Chondrocyte (in vitro differentiated cells): ENCODE measurements at places on chromosomes 12 and 14. TPM values are rescaled to one million over a fixed set of nuclear protein-coding genes. Genes with fewer than 3 reads are reported as not detected.

DNA sequence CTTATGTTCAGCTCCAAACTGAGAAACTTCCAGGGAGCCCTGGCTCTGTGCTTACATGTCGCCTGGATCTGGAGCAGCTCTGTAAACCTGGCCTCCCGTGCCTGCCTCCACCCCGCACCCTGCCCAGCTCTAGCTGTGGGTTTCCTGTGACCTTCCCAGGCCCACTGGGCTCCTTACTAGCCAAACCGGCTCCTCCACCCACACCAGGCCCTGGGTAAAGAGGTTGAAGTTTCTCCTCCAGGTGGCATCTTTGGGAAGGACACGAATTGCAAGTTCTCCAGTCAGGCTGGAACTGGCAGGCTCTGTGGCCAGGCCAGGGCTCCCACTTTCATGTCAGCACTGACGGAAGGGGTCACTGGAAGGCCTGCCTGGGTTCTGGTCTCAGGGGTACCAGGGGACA, 60.9 kb upstream of the ZFP36L1 start:
- H3K4me1 ChIP-seq = peaks cover 9% of the 10 kb centered on the region
- peaks cover 17% of the 10 kb centered on the region for H3K36me3 ChIP-seq
- no peak overlapping the region for H3K27ac ChIP-seq
- no peak overlapping the region for H3K4me3 ChIP-seq
- peak; percentile 69 for DNase-seq
- H3K27me3 ChIP-seq = no peaks in the 10 kb centered on the region

GRCh38 chr14:67425608-67426007, 13.6 kb upstream of the PLEK2 start:
- peaks cover 6% of the 10 kb centered on the region for H3K4me1 ChIP-seq
- no peak overlapping the region for H3K4me3 ChIP-seq
- H3K27ac ChIP-seq = no peak overlapping the region
- H3K36me3 ChIP-seq = no peaks in the 10 kb centered on the region
- no peak for DNase-seq

DNA sequence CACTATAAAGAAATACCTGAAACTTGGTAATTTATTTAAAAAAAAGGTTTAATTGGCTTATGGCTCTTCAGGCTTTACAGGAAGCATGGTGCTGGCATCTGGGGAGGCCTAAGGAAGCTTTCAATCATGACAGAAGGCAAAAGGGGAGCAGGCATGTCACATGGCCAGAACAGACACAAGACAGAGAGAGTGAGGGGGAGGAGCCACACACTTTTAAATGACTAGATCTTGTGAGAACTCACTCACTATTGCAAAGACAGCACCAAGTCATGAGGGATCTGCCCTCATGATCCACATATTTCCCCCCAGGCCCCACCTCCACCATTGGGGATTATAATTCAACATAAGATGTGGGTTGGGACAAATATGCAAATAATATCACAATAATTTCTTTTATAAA, 355.6 kb downstream of the DAD1 start:
- no peaks in the 10 kb centered on the region for H3K27me3 ChIP-seq

- peaks cover 32% of the 10 kb centered on the region for H3K4me1 ChIP-seq
- no peaks in the 10 kb centered on the region for H3K27me3 ChIP-seq
- H3K4me3 ChIP-seq = no peak overlapping the region
- H3K36me3 ChIP-seq = no peaks in the 10 kb centered on the region
These were observed 15.8 kb upstream of the TMTC1 start for GRCh38 chr12:29799591-29799990.

- H3K4me3 ChIP-seq = no peak overlapping the region
- H3K27ac ChIP-seq = no peak overlapping the region
- H3K27me3 ChIP-seq = no peaks in the 10 kb centered on the region
- peak; percentile 43 for DNase-seq
- peaks cover 31% of the 10 kb centered on the region for H3K36me3 ChIP-seq
- H3K4me1 ChIP-seq = peaks cover 2% of the 10 kb centered on the region
These were observed 99.6 kb downstream of the SLC38A6 start for GRCh38 chr14:61080591-61081010.

DNA sequence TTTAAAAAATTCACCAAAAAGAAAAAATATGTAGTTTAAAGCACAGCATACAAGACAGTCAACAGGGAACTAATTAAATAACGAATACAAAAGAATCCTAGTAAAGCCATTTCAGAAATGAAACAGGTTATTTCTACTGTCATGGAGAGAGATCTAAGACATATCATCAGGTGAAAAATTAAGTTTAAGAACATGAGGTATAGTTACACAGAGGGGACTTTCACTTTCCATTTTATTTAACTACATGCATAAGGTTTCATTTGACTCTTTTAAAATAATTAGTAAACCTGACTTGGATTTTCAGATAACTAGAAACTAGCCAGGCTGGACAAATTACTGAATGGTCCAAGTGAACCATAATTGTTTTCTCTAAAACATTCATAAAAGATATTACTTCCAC, 11.3 kb downstream of the SEC23A start:
- H3K27ac ChIP-seq = no peak overlapping the region
- DNase-seq = no peak
- H3K36me3 ChIP-seq = peaks cover 34% of the 10 kb centered on the region
- peaks cover 12% of the 10 kb centered on the region for H3K4me1 ChIP-seq

- H3K36me3 ChIP-seq = peaks cover 21% of the 10 kb centered on the region
- H3K27ac ChIP-seq = no peak overlapping the region
- no peaks in the 10 kb centered on the region for H3K27me3 ChIP-seq
- no peak overlapping the region for H3K4me3 ChIP-seq
- DNase-seq = no peak
These were observed 5.1 kb downstream of the UBE3B start for GRCh38 chr12:109482491-109482890.

DNA sequence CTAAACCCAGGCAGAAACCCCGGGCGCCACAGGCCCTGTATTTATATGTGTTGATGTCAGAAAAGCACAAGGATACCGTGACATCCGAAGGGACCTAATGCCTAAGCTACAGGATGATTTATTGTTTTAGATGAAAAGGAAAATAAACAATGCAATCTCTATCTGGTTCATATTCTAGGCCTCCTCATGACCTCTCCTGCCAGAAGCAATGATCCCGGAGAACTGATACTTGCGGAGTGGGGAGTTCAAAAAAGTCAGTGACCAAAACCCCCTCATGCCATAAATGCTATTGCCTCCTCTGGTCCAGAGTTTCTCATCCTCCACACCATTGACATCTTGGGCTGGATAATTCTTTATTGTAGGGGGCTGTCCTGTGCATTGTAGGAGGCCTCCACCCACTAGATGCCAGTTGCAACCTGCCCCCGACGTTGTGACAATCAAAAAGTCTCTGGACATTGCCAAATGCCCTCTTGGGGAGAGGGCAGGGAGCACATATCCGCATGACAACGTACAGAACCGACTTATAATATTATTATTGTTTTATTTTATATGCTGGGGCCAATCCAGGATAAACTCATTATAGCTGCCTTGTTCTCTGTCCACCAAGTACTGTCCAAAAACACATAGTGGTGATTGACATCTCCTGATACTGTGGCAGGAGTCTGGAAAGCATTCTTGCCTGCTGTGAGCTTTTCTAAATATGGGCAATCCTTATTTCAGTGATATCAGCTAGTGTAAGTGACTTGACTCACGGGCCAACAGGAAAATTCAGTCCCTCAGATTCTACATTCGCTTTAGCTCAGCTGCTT, 1.1 kb upstream of the CSRP2 start:
- no peak for DNase-seq
- no peaks in the 10 kb centered on the region for H3K27me3 ChIP-seq
- H3K36me3 ChIP-seq = no peaks in the 10 kb centered on the region
- H3K4me3 ChIP-seq = peak overlapping the region; percentile 70
- peak overlapping the region; percentile 96 for H3K27ac ChIP-seq

DNA sequence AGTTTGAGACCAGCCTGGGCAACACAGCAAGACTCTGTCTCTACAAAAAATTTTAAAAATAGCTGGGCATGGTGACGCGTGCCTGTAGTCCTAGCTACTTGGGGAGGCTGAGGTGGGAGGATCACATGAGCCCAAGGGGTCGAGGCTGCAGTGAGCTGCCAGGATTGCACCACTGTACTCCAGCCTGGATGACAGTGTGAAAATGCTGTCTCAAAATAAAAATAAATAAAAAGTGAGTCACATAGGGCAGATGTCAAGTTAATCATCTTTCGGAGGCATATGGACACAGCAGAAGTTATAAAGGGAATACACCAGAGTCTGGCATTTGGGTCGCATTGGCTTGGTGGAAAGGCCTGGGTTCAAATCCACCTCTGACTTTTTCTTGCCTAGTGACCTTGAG, 92.7 kb downstream of the PHETA1 start:
- peaks cover 24% of the 10 kb centered on the region for H3K27me3 ChIP-seq
- no peaks in the 10 kb centered on the region for H3K4me1 ChIP-seq
- no peak overlapping the region for H3K4me3 ChIP-seq
- H3K27ac ChIP-seq = no peak overlapping the region
- no peak for DNase-seq

The CCDC184 gene
- total RNA-seq = 0.22 to 0.56 TPM (median 0.47 TPM) in 3 replicates

The FSCB gene
- not detected in 3 replicates for total RNA-seq

The CCDC60 gene
- not detected in 3 replicates for total RNA-seq

The IRAK4 gene
- total RNA-seq = 6.5 to 7.5 TPM (median 7.3 TPM) in 3 replicates

The AVPR1A gene
- total RNA-seq = 0.15 to 0.45 TPM (median 0.41 TPM) in 3 replicates

The LRIG3 gene
- total RNA-seq = 80.4 to 207 TPM (median 85.8 TPM) in 3 replicates
